Right hindlimb (tissue), 1 donor: ENCODE measurements at places on chromosomes 2 and 18.

GRCh38 chr18:73153271-73153670 is 285.5 kb upstream of the NETO1 start:
- DNase-seq, result no peak

DNA sequence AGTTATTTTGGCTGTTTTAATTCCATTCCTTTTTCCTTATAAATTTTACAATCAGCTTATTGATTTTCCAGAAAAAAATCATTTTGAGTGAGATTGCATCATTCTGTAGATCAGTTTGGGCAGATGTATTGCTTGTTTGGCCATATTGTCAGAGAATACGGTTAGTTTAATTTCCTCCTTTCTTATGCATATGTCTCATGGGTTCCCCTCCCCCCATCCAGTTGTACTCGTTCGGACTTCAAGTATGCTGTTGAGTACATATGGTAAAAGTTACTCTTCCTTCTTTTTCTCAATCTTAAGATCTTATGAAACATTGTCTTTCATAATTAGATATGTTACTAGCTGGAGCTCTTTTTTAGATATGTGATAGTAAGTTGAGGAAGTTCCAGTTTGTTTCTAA is 131.2 kb upstream of the TTC27 start:
- no peak for DNase-seq

- DNase-seq, result no peak
Observed at GRCh38 chr2:96138179-96139145, at the start of gene ASTL. Gene ASTL, minus strand, starts transcription at chr2:96138502. Its CDS starts 66 bp downstream, at chr2:96138436.

DNA sequence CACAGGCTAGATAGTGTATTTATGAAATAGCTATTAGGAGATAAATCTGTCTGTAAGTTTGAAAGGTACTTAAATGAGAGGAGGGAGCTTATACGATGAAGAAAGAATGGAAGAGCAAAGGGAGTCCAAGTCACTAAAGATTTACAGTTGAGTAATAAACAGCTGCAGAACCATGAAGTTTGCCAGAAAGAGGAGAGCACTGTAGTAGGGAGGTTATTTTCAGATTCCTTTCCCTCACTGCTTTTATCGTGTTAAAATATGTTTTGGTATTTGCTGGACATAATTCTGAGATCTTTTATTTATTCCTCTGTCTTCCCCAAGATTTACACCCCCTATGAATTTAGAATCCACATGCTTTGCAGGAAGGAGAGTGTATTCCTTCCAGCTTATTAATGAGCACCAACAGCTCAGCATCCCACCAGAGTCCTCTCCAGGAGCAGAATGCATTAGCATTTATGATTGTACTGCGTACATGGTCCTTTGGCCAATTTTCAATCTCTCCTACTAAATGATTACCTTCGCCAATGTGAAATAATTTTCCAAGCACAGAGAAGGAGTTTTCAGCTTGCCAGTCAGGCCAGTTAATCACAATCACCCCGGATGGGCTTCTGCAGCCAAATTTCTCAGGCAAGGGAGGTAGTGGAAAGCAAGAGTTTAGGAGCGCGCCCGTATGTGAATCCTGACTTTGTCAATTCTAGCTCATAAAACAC is 297.0 kb downstream of the NBAS start:
- DNase-seq, result no peak

- no peak for DNase-seq
Observed at GRCh38 chr2:240663546-240664190, 19.0 kb downstream of the AQP12B start.

DNA sequence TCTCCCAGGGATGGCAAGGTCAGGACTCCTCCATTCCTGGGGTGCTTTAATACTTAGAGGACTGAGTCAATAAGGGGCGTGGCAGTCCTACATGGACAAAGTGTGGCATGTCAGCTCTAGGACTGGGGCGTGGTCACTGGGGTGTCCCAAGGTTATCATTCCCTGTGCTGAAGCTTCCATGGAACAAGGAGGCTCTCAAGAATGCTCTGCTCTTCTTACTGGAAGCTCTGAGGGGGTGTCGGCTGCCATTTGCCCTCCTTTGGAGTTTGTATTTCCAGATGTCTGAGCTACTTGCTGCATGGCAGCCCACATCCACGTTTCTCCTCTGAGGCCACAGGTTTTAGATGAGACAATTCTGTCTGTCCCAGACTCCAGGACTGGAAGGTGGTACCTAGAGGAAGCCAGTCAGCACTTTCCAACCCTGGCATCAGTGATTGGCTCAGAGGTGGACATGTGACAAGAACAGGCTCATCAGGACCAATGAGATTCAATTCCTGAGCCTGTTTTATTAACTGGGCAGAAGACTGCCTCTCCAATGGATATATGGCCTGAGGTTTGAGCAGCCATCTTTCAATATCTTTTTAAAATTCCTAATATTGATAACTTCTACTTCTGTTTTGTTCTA is 128.9 kb upstream of the ARL4C start:
- no peak for DNase-seq

- no peak for DNase-seq
Observed at GRCh38 chr2:143852759-143853158, 667.2 kb downstream of the ZEB2 start.

GRCh38 chr2:225379856-225380255 is 19.7 kb upstream of the NYAP2 start:
- no peak for DNase-seq

DNA sequence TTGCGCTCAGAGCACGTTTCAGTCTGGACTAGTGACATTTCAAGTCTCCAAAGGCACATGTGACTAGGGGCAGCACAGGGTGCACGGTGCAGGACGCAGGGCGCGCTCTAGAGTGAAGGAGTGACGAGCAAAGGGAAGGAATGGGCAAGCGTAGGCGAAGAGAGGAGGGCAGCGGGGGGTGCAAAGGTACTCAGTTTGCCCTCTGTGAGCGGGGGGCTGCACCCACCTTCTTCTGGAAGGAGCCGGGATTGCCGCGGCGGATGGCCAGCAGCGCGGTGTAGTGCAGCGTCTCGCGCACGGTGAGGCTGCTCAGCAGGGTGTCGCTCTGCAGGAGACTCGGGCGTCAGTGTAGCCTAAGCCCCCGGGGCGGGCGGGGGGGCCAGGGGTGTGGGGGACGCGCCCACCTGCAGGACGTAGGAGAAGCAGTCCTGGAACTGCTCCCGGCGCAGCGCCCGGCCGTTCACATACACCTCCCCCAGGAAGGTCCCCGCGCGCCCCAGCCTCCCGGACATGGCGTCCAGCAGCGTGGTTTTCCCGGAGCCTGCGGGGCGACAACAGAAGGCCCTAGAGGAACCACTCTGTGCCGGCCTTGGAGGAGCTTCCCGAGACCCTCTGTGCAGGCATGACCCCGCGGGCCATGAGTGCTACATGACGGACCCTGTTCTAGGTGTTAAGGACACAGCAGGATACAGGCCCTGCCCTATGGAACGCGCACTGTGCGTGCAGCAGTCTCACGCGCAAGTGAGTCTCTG is 6.9 kb downstream of the ABCG5 start:
- peak; percentile 25 for DNase-seq

- DNase-seq, result no peak
Observed at GRCh38 chr2:192029089-192029488, 165.6 kb downstream of the TMEFF2 start.

DNA sequence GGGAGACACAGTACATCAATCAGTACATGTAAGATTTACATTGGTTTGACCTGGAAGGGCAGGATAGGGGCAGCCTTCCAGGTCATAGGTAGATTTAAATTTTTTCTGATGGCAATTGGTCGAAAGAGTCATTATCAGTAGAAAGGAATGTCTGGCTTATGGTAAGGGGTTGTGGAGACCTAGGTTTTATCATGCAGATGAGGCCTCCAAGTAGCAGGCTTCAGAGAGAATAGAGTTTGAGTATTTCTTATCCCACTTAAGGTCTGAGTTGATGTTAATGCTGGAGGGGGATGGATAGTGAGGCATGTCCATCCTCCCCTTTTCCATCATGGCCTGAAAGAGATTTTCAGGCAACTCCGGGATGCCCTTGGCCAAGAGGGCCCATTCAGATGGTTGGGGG is 60.7 kb downstream of the SPTBN1 start:
- no peak for DNase-seq

DNA sequence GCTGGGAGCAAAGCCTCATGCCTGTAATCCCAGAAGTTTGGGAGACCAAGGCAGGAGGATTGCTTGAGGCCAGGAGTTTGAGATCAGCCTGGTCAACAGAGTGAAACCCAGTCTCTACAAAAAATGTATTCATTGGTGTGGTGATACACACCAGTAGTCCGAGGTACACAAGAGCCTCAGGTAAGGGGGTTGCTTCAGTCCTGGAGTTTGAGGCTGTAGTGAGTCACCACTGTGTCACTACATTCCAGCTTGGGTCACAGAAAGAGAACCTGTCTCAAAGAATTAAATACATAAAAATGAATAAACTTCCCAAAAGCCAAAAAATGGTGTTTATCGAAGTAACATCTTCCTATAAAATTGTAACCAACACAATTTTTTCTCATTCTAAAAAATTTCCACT is 568.1 kb upstream of the LINC00305 start:
- no peak for DNase-seq

DNA sequence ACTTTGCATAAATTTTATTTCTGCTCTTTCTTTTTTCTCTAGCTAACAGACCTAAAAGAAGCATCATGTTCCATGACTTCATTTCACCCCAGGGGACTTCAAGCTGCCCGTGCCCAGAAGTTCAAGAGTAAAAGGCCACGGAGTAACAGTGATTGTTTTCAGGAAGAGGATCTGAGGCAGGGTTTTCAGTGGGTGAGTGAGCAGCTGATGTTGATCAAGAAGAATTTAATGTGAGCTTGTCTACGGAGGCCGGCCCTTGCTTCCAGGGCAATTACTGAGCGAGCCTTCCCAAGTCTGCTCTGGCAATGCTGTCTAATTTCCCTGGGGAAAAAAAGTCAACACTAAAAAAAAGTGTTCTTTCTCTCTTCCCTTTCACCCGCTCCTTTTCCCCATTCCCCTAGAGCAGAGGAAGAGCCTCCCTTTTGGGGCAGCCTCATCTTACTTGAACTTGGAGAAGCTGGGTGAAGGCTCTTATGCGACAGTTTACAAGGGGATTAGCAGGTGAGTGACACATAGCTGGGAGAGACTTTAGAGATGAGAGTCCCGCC is 1.2 kb downstream of the CDK15 start:
- peak; percentile 75 for DNase-seq

- DNase-seq, result peak; percentile 29
Observed at GRCh38 chr2:57842531-57842930, 204.1 kb upstream of the VRK2 start.

GRCh38 chr2:112880091-112880531 is 30.9 kb upstream of the IL37 start:
- no peak for DNase-seq

- DNase-seq, result no peak
Observed at GRCh38 chr2:44679584-44679983, 261.9 kb upstream of the SIX3 start.

GRCh38 chr2:239278941-239279365 is 121.9 kb downstream of the HDAC4 start:
- no peak for DNase-seq

GRCh38 chr18:10010611-10011015 is 96.8 kb downstream of the VAPA start:
- DNase-seq, result peak; percentile 88

GRCh38 chr18:41343808-41344207 is 611.2 kb upstream of the PIK3C3 start:
- no peak for DNase-seq

DNA sequence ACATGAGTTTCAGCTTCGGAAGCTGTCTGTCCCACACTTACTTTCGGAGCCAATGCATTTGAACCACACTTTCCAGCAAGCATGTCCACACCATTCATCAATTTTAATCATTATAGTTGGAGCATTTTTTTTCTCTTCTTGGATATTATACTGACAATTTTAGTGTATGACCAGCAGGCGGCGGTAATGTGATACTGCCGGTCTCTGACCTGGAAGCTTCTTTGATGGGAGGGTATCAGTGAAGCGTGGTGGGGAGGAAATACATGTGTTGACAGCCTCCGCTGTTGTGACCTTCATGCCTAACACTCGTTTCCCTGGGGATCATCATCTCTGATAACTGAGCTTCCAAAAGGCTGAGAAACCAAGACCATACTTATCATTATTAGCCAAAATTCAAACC is 231.7 kb downstream of the GBX2 start:
- DNase-seq, result no peak

GRCh38 chr2:47190188-47190881 is 35.2 kb upstream of the STPG4 start:
- no peak for DNase-seq

GRCh38 chr2:216057688-216058193 is 23.9 kb downstream of the PECR start:
- DNase-seq, result no peak

GRCh38 chr18:43751203-43751602 is 473.9 kb upstream of the SYT4 start:
- no peak for DNase-seq

DNA sequence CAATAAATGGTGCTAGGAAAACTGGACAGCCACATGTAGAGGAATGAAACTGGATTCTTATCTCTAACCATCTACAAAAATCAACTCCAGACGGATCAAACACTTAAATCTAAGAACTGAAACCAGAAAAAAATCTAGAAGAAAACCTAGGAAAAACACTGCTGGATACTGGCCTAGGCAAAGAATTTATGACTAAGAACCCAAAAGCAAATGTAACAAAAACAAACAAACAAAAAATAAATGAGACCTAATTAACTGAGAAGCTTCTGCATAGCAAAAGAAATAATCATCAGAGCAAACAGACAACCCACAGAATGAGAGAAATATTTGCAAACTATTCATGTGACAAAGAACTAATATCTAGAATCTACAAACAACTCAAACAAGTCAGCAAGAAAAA is 314.0 kb upstream of the REV1 start:
- no peak for DNase-seq

DNA sequence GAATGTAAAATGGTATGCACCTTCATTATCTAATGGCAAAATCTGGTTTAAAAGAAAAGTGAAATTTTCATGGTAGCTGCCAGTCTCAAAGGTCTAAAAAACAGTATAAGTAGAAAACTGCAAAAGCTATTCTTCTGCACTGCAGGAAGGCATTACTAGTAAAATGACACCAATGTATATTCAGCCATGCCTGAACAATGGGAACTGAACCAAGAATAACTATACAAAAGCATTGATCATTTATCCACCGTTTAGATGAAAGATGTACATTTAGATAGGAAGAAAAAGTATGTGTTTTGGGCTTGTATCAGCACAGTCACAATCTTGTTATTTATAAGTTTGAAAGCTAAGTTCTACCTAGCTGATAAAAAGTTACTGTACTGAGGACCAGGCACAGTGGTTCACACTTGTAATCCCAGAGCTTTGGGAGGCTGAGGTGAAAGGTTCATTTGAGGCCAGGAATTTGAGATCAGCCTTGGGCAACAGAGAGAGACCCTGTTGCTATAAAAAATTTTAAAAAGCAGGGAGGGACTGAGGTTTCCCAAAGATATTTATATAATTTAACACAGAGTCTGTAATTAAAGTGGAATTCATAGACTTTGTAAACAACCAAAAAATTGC is 163.1 kb upstream of the WDSUB1 start:
- DNase-seq, result no peak
